ENCODE measurements at places on chromosomes 13 and 19.

GRCh38 chr13:68439817-68440216 is 1209.7 kb upstream of the PCDH9 start:
- peak; percentile 1 for DNase-seq

DNA sequence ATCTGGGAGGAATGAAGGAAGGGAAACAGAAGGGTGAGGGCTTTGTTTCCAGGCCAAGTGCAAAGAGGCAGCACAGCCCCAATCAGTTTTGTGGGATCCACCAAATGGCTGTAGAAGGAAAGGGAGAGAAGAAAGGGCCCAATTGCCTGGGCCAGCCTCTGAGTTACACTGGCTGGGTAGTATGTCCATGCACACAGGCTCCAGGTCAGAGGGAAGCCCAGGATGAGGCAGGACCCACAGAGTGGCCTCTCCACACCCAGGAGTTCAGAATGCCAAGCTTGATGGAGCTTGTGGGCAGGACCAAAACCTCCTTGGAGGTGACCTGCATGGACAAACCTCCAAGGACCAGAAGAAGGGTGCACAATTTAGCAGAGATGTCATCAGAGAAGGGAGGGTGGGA is 178.2 kb upstream of the TSHZ3 start:
- no peak for DNase-seq

DNA sequence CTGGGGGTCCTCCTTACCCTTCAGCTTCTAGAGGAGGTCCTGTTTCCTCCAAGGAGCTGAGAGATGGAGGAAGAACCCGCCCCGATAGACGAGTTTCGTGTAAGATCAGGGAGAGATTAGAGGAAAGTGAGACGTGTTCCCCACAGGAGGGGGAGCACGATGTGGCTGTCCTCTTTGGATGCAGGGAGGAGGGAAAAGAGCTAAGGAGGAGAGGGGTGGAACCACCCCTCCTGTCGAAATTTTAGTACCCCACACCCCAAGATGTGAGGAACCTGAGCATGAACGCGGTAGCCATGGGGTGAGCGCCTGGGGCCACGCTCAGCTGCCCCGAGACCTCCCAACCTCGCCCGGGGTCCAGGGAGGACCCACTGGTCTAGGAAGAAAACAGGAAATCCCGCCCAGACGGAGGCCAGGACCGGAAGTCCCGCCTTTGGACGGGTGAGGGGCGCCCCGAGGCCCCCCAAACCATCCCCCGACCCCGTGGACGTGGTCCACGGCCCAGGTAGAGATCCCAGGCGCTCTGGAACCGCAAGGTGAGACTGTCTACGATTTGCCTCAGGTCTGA is 1.2 kb downstream of the AKT1S1 start:
- no peak for DNase-seq

GRCh38 chr19:16017138-16017490 is 59.2 kb upstream of the TPM4 start:
- DNase-seq, result no peak

DNA sequence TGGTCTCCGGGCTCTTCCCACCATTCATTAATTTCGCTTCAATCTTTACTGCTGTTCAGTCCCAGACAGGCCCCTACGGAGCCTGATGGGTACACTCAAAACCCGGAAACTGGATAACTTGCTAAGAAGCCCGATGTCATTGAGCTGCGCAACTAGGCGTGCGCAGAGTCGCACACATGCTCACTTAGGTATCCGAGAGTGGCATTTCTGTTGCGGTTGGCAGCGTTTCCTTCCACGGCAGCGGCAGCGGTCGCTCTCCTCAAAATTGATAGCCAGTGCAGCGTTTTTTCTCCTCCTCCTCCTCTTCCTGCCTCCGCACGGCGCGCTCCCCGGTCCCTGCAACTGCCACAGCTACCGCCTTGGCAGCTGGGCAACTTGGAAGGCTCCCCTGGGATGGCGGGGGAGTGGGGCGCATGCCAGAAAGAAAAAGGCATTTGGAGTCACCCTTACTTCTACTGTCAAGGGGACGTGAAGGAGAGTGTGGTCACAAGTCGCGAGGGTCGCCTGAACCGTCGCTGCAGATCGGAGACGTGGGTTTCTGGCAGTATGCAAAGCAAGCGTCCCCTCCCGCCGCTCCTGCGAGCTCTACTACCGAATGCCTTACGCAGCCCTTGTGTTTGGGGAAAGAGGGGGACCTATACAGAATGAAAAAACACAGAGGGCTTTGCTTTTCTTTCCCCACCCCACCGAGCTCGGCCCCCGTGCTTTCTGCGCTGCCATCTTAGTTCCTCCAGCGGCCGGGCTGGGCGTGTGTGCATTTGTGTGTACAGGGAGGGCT is 2.4 kb upstream of the MYCBP2 start:
- DNase-seq, result peak; percentile 80

DNA sequence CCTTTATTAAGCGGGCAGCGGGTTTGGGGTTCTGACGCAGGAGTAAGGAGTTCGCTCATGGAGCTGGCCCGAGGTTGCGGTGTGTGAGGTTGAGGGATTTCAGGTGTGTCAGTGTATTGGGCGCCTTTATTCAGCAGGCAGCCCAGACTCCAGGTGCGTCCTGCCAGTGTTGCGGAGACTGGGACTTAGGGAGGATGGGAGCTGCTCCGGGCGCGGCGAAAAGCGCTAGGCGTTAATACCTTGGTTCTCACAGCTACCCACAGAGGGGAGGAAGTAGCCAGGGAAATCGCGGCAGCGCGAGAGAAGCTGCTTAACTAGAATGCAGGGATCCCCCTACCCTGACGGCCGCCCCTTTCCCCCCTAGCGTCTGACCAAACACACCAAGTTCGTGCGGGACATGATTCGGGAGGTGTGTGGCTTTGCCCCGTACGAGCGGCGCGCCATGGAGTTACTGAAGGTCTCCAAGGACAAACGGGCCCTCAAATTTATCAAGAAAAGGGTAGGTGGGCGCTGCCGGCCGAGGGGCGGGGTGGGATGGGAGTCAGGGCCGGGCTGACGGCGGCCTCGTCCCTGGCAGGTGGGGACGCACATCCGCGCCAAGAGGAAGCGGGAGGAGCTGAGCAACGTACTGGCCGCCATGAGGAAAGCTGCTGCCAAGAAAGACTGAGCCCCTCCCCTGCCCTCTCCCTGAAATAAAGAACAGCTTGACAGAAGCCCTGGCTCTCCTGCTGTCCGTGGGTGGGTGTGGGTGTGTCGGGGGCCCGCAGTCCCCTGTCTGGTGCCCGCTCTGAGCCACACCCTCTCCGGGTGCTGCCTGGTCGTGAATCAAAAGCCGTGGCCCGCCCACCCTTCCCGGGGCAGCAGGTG is 1.1 kb downstream of the RPL36 start:
- no peak for DNase-seq

DNA sequence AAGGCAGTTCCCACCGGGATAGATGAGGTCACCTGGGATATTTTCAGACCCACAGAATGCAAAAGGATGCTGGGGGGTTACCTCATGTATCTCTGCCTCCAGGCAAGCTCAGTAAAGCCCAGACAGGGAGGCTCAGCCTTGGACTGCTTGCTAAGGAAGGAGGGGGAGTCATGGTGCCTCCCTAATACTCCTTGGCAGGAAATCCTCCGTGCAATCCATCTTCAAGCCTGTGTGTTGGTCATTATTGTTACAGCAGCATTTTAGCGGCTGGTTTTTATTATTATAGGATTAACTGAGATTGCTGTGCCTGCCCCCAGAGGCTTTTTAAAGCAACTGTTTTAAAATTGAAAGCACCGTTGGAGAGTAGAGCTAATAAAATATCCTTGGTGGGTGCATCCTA is 188.5 kb upstream of the UBL3 start:
- no peak for DNase-seq

DNA sequence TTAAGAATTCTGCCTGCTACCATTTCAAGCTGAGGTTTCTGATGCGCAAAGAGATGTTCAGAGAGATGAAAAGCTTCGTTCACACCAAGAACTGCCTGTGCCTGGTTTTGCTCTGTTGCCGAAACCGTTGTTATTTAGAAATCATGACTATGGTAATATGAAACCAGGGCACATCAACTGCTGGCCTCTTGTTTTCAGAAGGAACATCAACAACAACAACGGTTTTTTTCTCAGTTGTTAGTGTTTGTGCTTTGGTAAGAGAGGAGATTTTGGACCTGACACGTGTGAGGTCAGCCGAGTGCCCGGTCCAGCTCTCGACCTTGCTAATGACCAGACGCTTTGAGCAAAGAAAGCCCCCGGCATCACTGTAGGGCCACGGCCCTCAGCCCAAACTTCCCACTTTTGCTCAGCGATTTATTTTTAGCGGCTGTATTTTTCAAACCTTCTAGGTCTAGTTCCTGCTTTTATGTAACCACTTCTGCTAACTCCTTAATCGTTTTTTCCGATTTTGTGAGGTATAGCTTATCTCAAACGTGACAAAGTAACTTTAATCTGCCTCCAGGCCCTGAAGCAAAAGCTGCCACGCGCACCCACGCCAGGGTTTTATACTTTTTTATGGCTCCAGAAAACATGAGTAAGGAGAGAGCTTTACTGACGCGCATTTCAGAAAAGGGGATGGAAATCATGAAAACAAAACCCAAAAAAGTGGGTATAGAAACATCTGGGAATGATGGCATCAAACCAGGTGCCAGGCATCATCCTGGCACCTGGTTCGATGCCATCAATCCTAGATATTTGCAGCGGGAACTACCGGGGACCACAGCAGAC is 42.0 kb downstream of the KLF2 start:
- no peak for DNase-seq

DNA sequence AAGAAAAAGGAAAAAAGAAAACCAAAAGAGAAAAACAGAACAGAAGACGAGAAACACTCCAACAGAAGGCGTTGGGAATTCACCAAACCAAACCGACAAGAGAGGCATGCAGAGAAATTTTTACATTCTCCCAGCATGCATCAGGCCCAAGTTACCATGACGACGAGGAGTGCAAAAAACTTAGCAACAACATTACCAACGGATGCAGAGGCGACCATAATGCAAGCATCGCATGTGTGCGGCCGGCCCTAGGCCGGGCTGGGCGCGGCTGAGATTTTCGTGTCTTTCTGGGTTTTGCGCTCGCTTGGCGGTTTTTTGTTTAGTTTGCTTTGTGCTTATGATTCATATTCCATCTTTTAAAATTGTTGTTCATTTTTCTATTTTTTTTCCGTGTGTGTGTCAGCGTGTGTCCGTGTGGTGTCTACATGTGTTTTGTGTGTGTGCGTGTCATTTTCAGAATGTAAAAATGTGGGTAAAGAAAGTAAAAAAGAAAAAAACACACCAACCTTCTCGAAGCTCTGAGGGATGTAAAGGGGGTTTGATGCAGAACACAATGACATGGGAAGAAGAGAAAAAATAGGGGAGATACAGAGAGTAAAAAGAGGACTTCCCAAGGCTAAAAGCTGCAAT is 84.9 kb downstream of the PTPRS start:
- no peak for DNase-seq

DNA sequence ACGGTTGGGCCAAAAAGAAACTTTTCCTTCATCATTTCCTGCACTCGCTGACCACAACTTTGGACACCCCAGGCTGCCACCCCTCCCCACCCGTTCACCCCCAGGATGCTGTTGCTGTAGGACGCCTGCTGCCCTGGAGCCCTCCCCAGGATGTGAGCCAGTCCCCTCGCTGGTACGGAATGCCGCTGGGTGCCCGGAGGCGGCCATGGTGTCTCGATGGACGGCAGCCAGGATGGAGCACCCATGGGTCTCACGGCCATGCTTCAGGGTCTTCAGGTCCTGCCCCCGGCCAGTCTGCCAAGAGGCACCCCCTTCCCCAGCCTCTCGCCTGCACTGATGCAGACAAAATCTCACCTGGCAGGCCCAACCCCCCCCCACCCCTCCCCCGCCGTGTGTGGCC is 15.4 kb upstream of the CSNK1G2 start:
- DNase-seq, result no peak

DNA sequence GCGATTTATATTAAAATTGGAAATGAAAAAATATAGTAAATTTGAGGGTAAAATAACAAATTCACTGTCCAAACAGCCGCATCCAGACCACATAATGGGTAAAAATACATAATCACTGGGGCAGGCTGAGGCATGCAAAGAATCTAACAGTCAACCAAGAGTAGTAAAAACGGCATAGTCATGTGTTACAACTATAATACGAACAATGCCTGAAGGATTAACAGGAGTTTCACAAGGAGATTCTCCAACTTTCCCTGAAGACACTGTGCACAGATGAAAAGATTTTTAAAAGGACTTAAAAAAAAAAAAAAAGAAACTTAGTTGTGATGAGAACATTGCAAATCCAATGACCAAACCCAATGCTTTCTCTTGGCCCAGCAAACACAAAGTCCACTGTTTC is 20.4 kb upstream of the ATXN8OS start:
- DNase-seq, result no peak

- DNase-seq, result no peak
Observed at GRCh38 chr13:30696278-30697176, 38.8 kb upstream of the ALOX5AP start.

DNA sequence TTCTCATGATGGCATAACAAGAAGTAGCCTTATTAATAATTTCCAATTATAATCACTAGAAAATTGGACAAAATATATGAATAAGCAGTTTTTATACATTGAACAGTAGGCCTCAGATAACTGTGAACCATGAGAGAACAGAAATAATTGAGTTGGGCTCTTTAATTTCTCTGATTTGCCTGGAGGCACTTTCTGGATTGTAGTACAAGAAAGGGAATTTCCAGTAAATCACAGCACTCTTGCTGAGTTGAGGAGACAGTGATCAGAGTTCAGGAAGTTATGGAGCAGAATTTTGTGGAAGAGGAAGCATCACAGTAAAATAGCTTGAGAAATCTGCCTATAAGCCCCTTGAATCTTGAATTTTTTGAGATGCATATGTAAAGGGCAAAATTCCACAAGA is 216.2 kb downstream of the MAB21L1 start:
- no peak for DNase-seq

DNA sequence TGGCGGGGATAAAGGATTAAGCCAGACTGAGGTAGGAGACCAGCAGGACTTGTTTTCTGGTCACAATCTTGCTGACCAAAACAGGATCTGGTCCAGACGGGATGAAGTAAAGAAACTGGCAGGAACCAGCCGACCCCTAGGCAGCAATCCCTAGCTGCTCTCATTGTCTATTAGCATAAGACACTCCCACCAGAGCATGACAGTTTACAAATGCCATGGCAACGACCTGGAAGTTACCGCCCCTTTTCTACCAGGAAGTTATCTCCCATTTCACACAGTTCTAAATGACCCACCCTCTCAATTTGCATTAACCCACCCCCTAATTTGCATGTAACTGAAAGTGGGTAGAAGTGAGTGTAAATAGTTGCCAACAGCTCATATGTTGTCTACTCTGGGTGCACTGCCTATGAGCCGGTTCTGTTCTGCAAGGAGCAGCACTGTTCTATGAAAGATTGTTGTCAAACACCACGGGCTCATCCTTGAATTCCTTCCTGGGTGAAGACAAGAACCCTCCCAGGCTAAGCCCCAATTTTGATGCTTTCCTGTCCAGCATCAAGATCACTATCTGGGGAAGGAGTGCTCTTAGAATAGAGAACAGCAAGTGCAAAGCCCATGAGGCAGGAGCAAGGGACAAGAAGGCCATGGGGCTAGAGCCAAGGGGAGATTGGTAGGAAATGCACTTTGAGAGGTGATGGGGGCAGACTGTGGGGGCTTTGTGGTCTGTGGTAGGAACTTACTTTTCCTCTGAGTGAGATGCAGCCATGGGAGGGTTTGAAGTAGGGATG is 13.9 kb upstream of the FBXO27 start:
- DNase-seq, result no peak

Measured in H54 (cell line).